ENCODE measurements at places on chromosomes 4 and X.

DNA sequence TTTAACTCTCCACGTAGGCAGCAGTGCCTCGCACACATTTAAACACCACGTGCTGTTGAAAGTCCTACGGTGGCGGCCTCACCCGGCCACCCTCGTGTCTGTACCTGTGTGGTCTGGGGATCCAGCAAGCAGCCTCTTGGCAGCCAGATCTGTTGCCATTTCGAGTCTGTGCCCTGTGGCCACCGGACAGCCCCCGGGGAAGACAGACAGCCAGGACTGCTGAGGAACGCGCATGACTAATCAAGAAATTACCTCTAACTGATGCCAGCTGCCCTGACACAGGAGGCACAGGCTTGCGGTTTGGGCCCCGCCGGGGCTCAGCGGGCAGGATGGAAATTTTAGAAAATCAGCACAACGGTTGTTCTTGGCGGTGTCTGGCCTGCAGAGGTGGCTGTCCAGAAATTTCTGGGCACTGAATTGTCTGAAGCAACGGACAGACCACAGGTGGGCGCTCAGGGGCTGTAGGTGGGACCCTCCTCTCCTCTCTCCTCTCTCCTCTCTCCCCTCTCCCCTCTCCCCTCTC lies 15.6 kb upstream of the ASMTL start:
- no peak for DNase-seq

DNA sequence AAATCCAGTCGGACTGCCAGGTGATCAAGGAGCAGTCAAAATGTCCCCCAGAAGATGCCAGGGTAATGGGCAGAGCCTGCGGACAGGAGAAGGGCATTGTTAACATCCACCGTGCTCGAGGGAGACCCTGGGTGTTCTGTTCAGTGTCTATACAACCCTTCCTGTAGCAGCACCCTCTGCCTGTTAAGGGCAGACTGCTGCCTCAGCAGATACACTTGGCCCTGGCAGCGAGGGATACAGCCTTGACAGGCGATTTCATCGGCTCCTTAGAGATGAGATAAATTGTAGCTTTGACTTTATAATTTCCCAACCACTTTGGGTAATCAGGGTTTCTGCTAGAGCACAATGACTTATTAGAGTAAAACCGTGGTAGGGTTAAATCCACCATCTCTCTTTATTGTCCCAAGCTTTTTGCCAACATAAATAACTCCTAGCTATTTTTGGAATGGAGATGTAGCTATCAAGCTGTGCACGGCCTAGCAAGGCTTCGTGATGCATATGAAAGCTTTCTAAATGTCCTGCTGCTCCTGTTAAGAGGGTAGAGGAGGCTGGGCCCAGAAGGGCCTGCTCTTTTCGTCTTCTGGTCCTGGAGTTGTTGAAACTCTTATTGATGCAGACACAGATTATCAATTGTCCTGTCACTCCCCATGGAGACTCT lies 195.9 kb downstream of the CPEB2 start:
- DNase-seq, result no peak

GRCh38 chr4:76197971-76198410 lies 15.6 kb downstream of the SCARB2 start:
- peak; percentile 78 for DNase-seq

DNA sequence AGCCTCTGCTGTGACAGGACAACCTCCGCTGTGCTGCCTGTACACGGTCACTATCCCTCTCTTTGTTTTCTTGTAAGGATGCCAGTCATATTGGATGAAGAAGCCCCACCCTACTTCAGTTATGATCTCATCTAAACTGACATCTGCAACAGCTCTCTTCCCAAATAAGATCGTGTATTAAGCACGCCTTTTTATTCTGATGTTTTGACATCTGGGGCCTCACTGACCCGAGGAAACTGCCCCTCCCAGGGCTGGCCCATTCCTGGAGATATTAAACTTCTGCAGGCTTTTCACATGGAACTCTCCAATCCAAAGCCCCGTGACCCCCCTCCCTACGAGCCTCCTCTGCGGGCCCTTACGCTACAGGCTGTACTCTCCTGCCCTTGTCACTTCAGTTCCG lies 232.0 kb downstream of the ARHGAP10 start:
- no peak for DNase-seq

DNA sequence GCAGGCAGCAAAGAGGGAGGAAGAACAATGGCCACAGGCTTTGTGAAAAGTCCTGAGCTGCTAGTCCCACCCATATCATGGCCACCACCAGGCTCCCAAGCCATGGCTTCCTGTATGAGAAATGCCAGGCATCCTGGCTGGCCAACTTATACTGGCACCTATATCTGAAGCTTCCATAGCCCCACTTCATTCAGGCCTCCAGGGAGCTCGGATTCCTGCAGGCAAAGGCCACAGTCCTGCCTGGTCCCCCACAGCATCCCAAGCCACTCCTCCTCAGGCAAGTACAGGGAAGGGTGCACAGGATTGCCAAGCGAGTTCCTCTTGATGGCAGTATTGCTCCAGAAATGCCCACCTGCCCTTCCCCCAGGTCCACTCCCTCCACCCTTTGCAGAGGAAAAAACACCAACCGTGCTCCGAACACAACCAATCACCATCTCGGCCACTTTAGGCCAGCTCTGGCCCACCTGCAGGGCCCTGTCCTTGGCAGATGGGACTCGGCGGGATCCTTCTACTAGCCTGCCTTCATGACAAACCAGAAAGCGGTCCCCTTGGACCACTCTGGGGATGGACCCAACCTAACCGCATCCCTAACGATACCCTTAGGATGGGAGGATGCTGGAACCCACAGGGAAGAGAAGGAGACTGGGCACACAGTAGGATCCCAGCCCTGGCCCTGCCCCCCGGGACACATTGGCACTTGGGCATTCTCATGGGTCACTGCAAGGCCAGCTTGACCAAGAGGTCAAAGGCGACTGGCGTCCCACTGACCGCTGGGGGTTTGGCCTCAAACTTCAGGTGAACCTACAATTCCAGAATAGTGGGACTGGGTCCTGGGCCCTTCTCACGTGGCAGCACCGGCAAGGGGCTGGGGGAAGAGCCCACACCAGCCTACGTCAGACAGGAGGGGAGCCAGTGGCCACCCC lies 220.4 kb upstream of the AGTR2 start:
- DNase-seq, result no peak

- no peak for DNase-seq
Measured at GRCh38 chr4:53551958-53552357, 39.3 kb downstream of the LNX1 start.

DNA sequence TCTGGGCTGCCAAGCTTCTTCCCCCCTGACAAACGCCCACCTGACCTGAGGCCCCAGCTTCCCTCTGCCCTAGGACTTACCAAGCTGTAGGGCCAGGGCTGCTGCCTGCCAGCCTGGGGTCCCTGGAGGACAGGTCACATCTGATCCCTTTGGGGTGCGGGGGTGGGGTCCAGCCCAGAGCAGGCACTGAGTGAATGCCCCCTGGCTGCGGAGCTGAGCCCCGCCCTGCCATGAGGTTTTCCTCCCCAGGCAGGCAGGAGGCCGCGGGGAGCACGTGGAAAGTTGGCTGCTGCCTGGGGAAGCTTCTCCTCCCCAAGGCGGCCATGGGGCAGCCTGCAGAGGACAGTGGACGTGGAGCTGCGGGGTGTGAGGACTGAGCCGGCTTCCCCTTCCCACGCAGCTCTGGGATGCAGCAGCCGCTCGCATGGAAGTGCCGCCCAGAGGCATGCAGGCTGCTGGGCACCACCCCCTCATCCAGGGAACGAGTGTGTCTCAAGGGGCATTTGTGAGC lies 37.0 kb downstream of the HTRA3 start:
- DNase-seq, result no peak

- DNase-seq, result no peak
Measured at GRCh38 chrX:53005327-53005726, 43.3 kb upstream of the GPR173 start.

GRCh38 chr4:82232891-82233290 lies 140.9 kb downstream of the HNRNPD start:
- no peak for DNase-seq

- DNase-seq, result no peak
Measured at GRCh38 chr4:173466101-173466500, 63.9 kb downstream of the HAND2 start.

- DNase-seq, result no peak
Measured at GRCh38 chr4:25881193-25881592, 18.4 kb upstream of the SEL1L3 start.

- DNase-seq, result no peak
Measured at GRCh38 chr4:149886786-149887490, 71.3 kb upstream of the IQCM start.

GRCh38 chr4:144645102-144645630 lies 790 bp upstream of the HHIP start:
- no peak for DNase-seq

GRCh38 chr4:78355306-78355705 lies 196.3 kb upstream of the ANXA3 start:
- DNase-seq, result no peak

- no peak for DNase-seq
Measured at GRCh38 chr4:75634281-75634680, 4.0 kb upstream of the CDKL2 start.
